ENCODE measurements at places on chromosomes 12 and 14.
A peak's percentile ranks its signal among the peaks of the same experiment; 100 is the strongest.

- no peak for DNase-seq
Measured at GRCh38 chr14:59803052-59803540, 67.5 kb downstream of the RTN1 start.

- DNase-seq = no peak
Measured at GRCh38 chr12:51428256-51428655, 3.6 kb downstream of the SLC4A8 start.

DNA sequence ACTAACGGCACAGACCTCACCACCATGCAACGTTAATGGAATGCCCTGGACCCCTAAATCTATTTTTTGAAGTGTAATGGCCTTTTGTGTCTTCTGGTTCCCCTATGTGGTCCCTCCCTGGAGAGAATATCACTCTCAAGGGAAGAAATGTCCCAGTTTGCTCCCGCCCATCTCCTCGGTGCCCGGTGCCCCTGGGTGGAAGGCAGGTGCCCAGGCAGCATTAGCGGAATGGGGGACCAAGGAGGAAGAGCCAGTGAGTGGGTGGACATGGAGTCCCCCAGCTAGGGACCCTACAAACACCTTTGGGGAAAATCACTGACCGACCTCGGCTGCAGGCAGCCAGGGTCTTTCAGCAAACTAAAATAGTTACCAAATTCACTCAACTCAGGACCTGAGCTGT lies 212.1 kb upstream of the RTL1 start:
- no peak for DNase-seq

DNA sequence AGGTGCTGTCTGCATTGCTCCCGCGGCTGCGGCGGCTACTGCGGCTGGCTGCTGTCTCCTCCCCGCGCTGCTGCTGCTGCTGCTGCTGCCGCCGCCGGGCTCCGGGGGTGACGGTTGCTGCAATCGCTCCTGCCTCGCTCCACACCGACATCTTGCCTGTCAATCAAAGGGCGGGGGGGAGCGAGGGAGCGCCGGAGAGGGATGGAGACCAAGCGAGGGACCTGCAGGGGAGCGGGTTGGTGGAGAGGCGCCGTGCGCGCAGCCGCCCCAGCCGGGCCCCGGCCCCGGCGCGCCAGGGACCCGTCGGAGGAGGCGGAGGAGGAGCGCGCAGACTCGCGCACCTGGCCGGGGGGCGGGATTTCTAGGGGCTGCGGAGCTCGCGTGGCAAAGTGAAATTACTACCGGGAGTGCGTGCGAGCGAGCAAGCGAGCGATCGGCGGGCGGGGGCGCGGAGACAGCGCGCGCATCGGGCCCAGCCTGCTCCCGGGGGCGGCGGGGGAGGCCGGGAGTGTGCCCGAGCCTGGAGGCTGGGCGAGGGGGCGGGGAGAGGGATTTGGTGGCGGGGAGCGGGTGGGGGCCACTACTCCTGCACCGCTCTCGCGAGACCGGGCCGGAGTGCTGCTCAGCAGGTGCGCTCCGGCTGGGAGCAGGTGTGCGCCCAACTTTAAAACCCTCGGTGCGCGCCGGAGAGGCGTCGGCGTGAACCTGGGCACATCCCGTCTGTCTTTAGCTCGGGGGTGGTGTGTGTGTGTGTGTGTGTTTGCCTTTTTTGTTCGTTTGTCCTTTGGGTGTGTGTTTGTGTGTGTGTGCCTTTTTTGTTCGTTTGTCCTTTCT lies at the start of gene KSR2:
TSS of gene KSR2 (minus strand) at position 165 of the 834 bp plus-strand sequence. CDS start 735 bp downstream, outside the sequence.
- no peak for DNase-seq

GRCh38 chr12:7450667-7451066 lies 6.7 kb upstream of the CD163L1 start:
- no peak for DNase-seq

DNA sequence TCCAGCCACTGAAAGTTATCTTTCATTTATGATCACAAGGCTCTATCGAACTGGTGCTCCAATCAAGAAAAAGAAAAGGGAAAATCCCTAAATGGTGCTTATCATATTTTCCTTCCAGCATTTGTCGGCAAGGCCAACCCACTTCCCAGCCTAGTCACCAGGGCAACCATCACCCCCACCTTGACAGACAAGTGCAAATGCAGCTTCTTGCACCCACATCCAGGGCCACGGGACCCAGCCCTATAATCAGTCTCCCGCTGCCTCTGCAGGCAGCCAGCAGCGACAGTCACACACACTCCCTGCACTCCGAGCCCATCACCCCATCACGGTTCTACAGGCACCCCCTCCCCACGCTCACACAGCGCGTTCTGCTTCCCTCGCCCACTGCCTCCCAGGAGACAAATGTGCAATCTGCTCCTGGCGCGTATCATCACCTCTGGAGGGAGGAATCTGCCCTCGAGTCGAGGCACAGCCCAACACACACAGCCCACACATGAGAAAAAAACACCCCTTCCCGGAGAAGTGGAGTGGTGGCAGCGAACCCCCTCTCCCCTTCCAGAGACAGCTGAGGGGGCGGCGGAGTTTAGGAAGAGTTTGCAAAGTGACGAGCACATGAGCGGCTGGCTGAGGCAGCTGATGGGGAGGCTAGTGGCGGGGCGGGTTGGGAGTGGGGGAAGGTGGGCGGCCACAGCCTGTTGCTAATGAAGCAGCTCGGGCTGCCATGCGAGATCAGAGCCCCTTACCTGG lies 9.3 kb upstream of the PPP4R4 start:
- no peak for DNase-seq

GRCh38 chr14:36426836-36427235 lies 93.2 kb downstream of the NKX2-1 start:
- DNase-seq = no peak

DNA sequence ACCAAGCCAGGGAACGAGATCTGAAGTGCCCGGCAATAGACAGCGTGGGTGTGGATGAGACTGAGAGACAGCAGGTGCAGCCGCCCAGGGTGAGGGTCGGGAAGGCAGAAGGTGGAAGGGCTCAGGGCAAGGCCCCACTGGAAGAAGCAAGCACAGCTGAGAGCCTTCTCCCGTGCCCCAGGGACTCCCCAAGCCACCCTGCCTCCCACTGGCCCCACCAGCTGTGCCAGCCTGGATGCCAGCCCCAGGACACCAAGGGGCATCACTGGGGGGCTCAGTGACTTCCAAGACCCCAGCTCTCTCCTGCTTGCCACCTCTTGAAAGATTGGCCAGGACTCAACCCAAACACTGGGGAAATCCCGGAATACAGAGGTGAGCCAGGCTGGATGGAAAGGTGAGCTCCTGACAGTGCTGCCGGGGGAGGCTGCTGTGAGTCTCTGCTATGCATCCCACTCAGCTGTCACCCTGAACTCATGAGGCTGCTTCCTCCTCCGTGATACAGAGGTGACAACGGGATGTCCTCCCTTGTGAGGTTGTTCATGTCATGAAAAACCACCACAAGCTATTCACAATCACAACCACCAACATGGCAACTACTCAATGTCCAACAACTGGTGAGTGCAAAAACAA lies 13.8 kb downstream of the TESC start:
- DNase-seq = no peak

DNA sequence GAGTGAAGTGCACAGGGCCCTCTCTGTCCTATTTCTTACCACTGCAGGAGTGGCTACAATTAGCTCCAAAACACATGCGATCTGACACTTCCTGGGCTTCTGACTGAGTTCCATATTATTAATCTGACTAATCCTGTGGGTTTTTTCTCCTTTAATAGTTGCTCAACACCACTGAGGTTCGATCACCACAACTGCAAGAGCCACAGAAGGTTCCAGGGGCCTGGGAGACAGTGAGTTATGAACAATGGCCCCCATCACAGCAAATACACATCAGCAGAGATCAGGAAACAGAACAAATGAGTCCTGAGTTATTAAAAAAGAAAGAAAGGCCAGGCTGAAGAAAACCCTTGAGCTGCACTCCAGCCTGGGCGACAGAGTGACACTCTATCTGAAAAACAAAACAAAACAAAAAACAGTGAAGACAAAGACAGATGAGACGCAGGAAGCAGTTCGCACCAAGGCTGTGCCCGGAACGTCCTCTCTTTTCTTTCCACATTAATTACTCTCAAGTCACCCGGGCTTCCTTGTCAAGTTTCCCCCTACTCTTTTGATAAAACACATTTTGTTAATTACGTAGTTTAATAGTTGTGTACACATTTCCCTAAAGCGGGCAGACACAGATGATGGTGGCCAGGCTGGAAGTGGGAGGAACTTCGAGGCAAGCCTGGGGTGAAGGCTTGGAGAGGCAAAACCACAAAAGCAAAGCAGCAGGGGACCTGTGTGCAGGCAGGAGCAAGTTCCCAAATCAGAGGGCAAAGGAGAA lies 42.7 kb downstream of the CDC42BPB start:
- DNase-seq = peak; percentile 45

- peak; percentile 3 for DNase-seq
Measured at GRCh38 chr12:109020796-109021380, at the start of gene SVOP. Gene SVOP, minus strand, starts transcription at chr12:109021068. Its CDS starts 200 bp downstream, at chr12:109020868.

DNA sequence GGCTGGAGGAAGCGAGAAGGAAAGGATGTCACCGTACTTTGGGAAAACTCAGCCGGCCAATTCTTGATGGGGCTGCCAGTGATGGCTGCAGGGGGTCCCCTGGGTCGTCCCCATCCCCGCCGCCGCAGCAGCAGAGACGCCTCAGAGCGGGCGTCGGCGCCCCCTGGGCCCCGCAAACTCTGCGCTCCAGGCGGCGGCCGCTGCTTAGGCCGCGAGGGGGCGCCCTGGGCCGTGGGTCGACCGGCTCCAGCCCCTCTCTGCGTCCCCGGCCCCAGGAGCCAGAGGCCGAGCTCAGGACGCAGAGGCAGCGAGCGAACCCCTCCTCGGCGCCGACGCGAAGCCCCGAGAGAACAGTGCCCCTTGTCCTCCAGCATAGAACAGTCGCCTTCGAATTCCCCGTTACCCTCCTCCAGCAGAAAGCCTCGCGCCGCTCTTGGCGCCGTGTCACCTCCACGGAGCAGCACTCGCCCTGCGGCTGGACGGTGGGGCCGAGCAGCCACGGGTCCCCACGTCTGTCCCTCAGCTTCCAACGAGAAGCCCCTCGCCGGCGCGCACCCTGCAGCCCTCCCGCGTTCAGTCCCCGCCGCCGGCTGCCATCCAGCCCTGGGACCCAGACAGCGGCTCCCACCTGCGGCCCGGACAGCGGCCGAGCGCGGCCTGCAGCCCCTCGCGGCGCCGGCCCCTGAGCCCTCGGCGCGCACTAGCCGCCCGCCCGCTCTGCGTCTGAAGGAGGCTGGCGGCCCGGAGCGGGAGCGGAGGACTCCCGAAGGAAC lies 106.6 kb downstream of the PRICKLE1 start:
- no peak for DNase-seq

DNA sequence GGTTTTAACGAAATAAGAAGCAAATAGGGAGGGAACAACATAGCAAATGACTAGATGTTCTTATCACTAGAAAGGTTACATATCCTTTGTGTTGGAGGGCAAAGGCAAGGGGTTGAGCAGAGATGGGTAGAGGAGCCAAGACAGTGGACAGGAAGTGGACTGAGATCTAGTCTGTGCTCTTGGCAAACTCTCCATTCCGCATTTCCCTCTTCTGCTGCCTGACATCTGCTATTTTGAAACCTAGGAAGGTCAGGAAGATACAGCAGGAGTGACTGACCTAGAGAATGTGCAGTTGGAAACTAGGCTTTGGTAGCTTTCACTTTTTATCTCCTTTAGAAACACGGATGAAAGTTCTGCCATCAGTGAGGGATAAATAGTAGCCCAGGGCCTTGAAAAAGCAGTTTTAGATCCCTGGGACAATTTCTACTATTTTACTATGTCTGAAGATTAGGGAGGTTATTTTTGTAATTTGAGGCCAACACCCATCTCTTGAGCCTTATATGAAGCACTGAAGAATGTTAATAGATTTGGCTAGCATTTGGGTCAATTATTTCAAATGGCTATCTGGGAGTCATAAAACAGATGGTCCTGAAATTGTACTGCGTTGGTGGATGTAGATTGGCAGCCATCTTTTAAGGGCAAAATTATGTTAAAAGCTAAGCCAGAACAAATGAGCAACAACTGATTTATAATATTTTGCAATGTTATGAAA lies 410.3 kb downstream of the PCNX1 start:
- DNase-seq = peak; percentile 63

Measured in SK-N-MC (cell line).